ENCODE measurements at places on chromosomes 5 and 9.

DNA sequence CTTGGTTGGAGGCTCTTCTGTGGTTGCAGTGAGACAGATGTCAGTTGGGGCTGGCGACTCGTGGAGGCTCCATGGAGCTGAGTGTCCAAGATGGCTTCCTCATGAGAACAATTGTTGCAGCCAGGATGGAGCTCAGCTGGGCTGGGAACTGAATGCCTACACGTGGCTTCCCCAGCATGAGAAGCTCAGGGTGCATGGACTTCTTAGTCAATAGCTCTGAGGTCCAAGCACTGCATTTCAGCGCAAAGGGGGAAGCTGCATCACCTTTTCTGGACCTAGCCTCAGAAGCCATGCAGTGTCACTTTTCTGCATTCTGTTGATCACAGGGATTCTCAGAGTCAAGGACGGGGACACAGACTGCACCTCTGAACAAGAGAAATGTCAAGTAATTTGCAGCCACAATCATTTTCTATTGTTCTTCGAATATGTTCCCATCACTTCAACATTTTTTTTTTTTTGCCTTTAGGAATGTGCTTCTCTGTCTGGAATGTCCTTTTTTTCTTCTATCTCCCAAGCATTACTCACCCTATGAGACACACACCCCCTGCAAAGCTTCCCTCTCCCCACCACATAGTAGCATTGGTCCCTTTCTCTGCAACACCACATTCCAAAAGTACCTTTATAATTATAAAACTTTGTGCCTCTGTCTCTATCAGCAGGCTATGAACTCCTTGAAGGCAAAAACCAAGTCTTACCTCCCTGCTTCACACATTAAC lies 57.5 kb upstream of the STK32A start:
- peak; percentile 90 for DNase-seq

- no peak for DNase-seq
Observed at GRCh38 chr5:78738104-78738503, 89.5 kb upstream of the LHFPL2 start.

GRCh38 chr5:52896534-52897237 lies 92.5 kb upstream of the ITGA2 start:
- DNase-seq: peak; percentile 92

DNA sequence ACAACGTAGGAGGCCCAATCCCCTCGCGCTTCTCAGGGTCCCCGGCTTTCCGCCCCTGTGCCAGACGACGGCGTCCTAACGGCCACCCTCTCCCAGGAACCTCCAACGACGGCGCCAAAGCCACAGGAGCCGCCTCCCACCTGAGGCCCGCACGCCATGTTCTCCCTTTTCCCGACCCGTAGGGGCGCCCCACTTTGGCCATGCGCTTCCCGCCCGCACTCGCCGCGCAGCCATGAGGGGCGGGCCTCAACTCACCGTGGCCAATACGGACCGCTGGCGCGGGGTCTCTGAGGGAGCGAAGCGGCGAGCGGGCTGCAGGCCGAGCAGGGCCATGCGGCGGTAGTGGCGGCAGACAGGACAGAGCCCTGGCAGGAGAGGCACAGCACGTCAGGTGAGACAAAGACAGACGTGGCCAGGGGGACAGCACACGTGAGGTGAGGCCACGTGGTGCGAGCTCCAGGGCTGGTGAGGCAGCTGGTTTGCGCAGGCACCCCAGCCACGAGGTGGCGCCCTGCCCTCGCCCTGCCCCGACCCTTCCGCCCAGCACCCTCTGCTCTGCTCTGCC lies 1005.5 kb upstream of the PTPRD start:
- no peak for DNase-seq

- DNase-seq: no peak
Observed at GRCh38 chr5:160020266-160020770, 11.4 kb downstream of the TTC1 start.

DNA sequence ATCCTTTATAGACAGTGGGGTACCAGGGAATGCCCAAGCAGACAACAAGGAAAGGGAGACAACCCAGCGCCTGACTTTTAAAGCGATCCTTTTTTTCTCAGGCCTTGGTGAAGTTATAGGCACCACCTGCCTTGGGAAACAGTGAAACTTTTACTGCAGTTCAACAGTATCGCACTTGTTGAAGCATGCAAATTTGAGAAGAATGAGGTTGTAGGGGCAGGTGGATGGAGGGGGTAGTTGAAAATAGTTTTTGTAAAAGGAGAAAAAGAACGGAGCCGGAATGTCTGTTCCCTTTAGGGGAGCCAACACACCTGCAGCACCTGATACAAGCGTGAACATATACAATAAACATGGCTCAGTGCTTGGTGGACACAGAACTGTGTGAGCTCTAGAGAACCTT lies 190.2 kb upstream of the NR3C1 start:
- DNase-seq: no peak

DNA sequence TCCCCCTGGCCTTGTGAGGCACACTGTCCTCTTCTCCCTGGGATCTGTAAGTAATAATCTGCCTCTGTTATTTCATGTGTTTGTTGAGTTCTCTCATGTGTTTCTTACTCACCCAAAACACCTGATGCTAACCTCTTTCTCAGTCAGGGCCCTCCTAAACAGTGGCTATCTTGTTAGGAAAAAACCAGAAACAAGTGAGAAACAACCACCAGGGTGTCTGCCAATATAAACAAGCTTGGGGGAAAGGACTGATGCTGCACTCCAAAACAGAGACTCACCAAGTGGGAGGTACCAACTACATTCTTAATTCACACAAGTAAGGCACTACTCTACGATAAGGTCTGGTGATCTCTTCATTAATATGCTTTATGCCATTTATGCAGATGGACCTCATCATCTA lies 564.4 kb downstream of the SEMA5A start:
- peak; percentile 6 for DNase-seq

DNA sequence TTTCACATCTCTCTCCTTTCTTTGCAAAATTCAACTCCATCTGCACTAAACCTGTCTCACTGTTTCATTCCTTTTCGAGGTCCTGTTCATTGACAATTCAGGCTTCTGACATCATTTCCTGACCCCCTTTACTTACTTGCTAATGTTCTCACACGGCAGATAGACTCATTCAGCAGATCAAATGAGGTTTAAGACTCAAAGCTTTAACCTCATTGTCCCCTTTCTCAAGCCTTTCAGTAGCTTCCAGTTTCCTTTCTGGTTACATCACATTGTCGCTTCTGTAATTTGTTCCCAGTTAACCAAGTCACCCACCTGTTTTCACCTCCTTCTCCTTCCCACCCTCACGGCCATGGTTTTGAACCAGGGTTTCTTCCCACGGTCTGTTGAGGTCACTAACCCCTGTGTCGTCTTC lies 143.4 kb upstream of the OTULINL start:
- no peak for DNase-seq

DNA sequence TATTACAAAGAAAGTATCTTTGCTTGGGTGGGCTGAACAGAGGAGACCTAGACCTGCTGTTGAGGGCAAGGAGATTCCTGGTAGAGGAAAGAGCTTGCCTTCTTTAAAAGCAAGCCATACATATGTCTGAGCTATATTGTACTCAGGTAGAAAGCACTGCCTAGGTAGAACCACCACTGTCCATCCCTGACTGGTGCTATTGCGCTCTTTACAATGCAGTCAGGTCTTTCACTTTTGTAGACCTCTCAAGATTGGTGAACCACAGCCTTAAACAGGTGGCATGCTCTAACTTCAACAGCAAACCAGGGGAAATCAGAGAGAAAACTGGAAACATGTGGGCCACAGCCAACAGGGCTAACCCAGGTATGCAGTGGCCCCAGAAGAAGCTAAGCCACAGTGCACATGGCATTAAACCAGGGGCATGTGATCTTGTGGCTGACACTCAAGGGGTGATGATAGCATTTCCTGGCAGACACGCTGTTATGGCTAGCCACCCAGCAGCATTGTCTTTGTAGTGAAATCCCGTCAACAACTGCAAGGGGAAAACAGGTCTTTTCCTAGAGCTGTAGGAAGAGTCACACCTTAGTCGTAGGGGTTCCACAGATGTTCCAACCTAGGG lies 253.9 kb upstream of the PCSK5 start:
- DNase-seq: no peak

DNA sequence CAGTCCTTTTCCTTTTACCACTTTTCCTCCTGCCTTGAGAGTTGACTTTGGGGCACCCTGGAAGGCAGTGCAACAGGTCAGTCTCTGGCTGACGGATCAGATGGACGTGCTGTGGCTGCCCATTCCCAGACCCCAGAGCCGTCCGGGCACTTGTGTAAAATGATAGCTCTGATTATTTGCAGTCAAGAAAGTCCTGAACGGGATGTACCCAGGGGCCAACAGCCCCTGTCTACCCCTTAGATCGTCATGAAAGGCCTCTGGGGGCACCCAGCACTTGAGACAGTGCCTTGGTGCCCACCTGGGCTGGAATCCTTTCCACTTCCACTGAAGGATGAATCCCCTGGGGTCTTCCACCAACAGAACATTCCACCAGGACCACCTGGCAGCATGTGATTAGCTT lies 17.7 kb upstream of the ANGPTL2 start:
- no peak for DNase-seq

DNA sequence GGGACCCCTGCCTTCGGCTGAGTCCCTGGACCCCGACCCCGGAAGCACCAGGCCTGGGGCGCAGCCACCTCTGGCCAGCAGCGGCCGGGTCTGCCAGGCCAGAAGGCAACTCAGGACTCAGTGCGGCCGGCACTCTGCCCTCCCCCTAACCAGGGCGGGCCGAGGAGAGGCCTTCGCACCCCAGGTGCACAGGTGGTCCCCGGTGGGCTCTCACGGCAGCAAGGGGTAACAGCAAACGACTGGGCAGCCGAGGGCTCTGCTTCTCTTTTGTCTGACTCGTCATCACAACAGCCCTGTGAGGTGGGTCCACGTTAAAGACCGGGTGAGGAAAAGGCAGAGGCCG lies 20.7 kb upstream of the NOTCH1 start:
- no peak for DNase-seq

- DNase-seq: no peak
Observed at GRCh38 chr9:93237540-93237939, 53.6 kb downstream of the WNK2 start.

- peak; percentile 64 for DNase-seq
Observed at GRCh38 chr9:122099271-122099869, 6.3 kb upstream of the TTLL11 start.

DNA sequence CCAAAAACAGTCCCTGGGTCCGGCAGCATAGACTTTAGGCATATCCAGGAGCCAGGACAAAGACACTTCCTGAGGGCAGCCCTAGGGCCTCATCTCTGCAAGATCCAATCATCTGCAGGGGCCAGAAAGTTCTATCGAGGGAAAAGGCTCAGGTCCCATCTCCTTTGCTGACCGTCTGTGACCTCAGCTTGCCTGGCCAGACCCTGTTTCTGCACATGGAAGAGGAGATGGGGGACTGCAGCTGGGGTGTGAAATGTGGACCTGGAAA lies 51.0 kb upstream of the FCN1 start:
- DNase-seq: no peak

- DNase-seq: no peak
Observed at GRCh38 chr5:43730832-43731342, 127.9 kb downstream of the NNT start.

DNA sequence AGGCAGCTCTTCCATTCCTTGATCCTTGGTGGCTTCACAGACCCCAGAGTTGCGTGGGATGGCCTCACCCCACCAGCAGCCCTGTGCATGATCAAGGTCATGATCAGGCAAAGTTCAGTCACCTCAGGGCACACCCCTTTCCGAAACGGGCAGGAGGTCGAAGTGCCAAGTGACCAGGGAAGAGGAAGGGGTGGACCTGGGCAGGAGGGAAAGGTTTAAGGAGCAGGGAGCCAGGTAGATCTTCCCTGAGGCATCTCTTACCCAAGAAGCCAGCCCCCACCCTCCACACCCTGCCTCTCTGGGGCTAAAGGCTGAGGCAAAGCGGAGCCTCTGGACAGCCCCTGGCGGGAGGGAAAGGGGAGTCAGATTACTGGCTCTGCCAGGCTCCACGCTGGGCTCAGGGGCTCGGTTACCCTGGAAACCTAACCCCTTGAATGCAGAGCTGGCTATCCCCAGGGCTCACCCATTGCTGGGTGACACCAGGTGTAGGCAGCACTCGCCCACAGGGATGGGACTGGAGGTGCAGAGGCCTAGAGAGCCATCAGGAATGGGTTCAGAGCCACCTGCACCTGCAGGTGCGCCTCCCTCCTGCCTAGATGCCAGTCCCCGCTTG lies 3.6 kb downstream of the MGAT4B start:
- no peak for DNase-seq

GRCh38 chr9:121878271-121878822 lies 214.8 kb downstream of the TTLL11 start:
- DNase-seq: no peak

DNA sequence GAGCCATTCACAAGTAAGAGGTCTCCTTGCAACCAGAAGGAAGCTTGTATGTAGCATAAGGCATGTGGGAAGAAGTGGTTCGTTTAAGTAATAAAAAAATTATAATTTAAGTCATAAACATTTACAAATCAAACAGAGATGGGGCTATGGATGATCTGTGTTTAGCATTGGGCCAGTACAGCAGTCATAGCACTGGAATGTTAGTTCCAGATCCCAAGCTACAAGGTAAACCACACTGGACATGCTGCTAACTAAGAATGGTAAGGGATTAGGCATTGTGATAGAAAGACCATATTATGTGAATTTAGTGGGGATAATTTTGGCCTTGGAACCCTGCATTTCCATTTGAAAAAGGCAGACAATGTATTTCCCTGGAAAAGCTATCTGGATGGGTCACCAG lies 170.4 kb upstream of the KCNN2 start:
- no peak for DNase-seq

GRCh38 chr5:107304684-107305083 lies 366.1 kb downstream of the EFNA5 start:
- no peak for DNase-seq

DNA sequence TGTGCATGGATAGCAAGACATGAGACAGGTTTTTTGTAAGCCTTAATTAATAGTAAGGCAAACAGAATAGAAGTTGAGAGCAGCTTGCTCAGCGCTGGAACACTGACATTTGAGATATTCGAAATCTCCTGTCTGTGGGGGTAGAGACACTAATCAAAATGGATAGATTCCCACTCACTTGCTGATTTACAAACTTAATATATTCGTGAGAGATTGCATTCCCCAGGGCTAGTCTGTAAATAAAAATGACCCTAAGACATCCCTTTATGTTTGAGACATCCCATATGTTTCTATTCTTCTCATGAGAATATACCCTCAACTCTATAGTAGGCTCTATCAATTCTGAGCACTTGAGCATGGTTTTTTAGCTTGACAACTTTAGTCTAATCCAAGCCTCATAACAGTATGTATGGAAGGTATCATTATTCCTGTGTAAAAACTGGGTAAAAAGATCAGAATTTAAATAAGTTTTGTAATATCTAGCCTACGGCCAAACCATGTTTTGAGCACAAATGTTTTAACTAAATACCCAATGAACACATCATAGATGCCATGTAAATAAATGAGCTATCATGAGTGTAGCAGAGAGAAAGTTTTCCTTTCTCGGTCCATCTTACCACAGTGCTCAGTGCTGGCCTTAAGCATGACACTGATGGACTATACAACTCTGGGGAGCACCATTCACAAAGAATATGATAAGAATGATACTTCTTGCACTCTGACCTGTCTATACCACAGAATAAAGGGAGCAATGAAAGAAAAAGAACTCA lies 609.2 kb downstream of the PSAT1 start:
- no peak for DNase-seq

Measured in fibroblast of skin of right biceps (primary cell).